Prostate gland (tissue), 2 donors: ENCODE measurements at places on chromosomes 16 and 17. TPM values are rescaled to one million over a fixed set of nuclear protein-coding genes. Genes with fewer than 3 reads are reported as not detected.

The SBK1 gene
- total RNA-seq = 8.1 TPM

The ZNF469 gene
- total RNA-seq = 4.4 TPM

The SNAI3 gene
- 0.46 TPM for total RNA-seq

The NPIPA2 gene
- total RNA-seq = 1.4 TPM

The SLC47A1 gene
- total RNA-seq = 20.0 TPM

The CCDC40 gene
- 11.8 TPM for total RNA-seq

The RHBDL1 gene
- 4.5 TPM for total RNA-seq

The CDRT4 gene
- total RNA-seq = 13.0 TPM

The OR2C1 gene
- total RNA-seq = 1.1 TPM

The KRT32 gene
- total RNA-seq = not detected

The PIMREG gene
- total RNA-seq = 4.9 TPM

The GTF3C1 gene
- total RNA-seq = 233 TPM

The TMEM106A gene
- 2.6 TPM for total RNA-seq
